Stimulated activated CD8-positive, alpha-beta memory T cell treated with anti-CD3 and anti-CD28 coated beads, Interleukin-4, amount 100 ng/mL, for 24 hours (primary cell): ENCODE measurements at places on chromosomes 12 and 14.

DNA sequence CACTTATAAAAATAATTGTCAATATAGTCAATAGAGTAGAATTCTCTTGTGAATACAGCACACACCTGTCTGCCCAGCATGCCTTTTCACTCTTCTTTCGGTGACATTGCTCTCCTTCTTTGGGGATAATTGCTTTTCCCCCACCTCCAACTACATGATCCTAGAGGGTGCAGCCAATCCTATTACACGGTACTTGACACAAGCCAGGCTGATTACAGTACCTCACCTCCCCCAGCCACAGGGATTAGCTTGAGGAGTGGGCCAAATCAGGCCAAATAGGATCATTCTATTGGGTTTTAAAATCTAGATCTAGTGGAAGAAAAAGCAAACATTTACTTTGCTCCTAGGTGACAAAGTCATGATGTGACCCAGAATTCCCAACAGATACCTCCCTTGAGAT is 16.8 kb upstream of the NFYB start:
- DNase-seq = no peak

GRCh38 chr14:98951031-98951430 is 321.0 kb downstream of the BCL11B start:
- DNase-seq = no peak

DNA sequence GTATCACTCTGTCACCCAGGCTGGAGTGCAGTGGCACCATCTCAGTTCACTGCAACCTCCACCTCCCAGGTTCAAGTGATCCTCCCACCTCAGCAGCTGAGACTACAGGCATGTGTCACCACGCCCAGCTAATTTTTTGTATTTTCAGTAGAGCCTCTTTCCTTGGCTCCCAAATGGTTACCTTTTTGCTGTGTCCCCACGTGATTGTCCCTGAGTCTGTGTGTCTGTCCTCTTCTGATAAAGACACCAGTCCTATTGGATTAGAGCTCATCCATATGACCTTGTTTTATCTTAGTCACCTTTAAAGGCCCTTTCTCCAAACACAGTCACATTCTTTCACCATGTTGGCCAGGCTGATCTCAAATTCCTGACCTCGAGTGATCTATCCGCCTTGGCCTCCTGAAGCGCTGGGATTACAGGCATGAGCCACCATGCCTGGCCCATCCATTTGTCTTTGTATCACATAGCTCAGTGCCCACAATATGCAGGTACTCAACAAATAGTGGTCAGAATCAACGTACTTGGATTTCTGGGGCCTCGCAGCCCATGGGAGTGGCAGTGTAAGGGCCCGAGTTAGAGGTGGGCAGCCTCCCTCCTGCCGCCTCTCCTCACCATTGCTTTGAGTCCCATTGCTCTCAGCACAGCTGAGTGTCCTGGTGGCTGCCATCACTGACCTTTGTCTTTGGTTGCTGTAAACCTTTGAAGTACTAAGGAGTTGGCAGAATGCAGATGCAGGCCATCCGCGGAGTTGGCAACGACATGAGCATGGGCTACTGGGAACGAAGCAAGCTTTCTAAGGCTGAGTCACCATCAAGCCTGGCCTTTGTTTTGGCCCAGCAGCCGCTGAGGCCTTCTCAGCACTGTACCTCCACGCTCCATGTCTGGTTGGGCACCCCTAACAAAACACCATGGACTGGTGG is 9.3 kb downstream of the TPCN1 start:
- no peak for DNase-seq

DNA sequence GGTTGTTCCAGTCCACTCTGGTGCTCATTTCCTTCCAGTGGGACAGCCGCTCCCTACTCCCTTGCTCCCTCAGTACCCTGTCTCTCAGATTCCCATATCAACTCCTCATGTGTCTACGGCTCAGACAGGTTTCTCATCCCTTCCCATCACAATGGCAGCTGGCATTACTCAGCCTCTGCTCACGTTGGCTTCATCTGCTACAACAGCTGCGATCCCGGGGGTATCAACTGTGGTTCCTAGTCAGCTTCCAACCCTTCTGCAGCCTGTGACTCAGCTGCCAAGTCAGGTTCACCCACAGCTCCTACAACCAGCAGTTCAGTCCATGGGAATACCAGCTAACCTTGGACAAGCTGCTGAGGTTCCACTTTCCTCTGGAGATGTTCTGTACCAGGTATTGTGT is 69.9 kb downstream of the RAD52 start:
- no peak for DNase-seq

- no peak for DNase-seq
Observed at GRCh38 chr14:26344596-26344995, 253.2 kb downstream of the NOVA1 start.

DNA sequence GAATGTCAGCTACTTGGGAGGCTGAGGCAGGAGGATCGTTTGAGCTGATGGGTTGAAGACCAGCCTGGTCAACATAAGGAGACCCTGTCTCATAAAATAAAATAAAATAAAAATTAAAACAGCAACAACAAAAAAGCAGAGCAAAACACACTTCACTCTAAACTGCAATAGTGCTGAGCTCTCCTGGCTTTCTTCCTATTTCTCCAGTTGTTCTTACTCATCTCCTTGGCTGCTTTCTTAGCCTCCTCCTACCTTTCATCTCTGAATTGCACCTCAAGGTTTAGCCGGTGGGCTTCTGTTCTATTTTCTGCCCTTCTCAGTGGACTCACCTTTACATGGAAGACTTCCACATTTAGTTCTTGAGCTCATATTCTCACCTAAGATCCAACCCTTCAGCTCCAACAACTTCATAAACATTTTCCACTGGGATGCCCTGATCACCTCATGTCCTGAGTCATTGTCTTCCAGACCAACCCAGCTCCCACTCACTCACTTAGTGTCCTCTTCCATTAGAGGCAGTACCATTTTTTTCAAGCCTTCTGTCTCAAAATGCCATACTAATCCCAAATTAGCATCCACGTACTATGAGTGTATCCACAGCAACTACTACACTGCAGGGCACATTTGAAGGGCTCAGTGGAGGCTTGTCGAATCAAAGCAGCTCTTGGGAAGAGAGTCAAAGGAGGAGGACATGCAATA is 41.2 kb upstream of the TMED10 start:
- no peak for DNase-seq

DNA sequence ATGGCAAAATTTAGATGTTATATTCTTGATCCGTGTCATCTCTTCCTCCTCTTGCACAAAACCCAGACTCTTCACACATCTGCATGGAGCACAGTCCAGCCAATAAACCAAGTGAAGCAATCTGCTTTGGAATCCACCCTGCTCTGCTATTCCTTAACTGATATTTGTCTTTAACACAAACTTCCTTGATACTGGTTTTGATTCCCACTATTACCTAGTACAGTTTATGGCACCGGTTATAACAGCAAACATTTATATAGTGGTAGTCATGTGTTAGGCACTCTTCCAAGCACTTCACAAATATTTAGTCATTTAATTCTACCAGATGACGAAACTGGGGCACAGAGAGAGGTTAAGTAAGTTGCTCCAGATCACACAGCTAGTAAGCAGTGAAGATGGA is 12.5 kb downstream of the STYK1 start:
- DNase-seq = no peak

- DNase-seq = no peak
Observed at GRCh38 chr12:52873513-52873831, 24.7 kb upstream of the KRT78 start.

- DNase-seq = no peak
Observed at GRCh38 chr12:23860019-23860418, 89.5 kb downstream of the SOX5 start.

GRCh38 chr14:86020841-86021240 is 490.9 kb downstream of the FLRT2 start:
- no peak for DNase-seq

GRCh38 chr14:39467889-39468524 is 35.8 kb upstream of the FBXO33 start:
- DNase-seq = no peak

DNA sequence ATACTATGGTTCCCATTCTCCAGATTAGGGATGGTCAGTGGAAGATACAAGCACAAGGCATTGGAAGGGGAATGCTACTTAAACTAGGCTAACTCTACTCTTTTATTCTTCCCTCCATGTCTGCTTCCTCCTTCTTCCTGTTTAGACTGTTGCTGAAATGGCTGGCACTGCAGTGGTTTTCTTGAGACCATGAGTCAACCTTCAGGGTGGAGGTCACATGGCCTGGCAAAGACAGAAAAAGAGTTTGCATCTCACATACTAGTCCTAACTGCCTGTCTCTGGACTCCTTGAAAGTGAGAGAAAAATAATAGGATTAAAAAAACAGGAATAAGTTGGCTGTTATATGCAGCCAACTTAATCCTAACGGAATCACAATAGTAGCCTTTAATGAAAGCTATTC is 37.0 kb downstream of the ALDH1L2 start:
- no peak for DNase-seq

- DNase-seq = no peak
Observed at GRCh38 chr14:75144944-75145343, 18.1 kb upstream of the NEK9 start.

DNA sequence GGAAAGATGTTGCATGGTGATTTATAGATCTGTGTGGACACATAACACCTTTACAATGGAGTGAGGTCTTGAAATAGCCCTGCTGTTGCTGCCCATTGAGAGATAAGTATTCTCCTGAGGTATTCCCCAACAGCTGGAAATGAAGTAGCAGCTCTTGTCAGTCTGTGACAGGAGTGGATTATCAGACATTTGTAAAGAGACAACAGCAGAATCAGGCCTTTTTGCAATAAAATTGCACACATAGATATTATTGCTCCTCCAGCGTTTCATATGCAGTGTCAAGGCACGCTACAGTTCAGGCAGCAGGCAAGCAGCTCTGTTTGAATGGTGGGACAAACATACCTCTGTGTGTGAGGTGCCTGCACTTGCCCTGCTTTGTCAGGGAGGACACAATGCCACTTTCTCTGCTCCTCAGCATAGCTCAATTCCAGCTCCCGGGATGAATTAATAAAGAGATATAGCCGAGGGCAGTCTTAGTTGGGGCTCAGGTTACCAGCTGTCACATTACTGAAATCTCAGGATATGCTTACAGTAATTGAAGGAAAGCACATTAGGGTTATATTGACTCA is 49.4 kb downstream of the BICD1 start:
- no peak for DNase-seq

- DNase-seq = no peak
Observed at GRCh38 chr12:46493834-46494181, 121.2 kb upstream of the SLC38A2 start.

- no peak for DNase-seq
Observed at GRCh38 chr14:50156111-50156510, 39.7 kb upstream of the VCPKMT start.

GRCh38 chr12:29569132-29569757 is 71.8 kb upstream of the OVCH1 start:
- no peak for DNase-seq

DNA sequence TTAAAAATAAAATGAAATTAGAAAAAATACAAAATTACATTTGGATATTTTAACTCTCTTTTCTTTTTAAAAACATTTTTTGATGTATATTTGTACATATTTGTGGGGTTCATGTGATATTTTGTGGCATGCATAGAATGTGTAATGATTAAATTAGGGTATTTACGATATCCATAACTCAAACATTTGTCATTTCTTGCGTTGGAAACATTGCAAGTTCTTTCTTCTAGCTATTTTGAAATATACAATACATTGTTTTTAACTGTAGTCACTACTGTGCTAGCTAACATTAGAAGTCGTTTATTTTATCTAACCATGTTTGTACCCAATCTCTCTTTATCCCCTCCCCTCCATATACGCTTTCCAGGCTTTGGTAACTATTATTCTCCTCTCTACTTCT is 13.9 kb upstream of the EIF2S3B start:
- no peak for DNase-seq

DNA sequence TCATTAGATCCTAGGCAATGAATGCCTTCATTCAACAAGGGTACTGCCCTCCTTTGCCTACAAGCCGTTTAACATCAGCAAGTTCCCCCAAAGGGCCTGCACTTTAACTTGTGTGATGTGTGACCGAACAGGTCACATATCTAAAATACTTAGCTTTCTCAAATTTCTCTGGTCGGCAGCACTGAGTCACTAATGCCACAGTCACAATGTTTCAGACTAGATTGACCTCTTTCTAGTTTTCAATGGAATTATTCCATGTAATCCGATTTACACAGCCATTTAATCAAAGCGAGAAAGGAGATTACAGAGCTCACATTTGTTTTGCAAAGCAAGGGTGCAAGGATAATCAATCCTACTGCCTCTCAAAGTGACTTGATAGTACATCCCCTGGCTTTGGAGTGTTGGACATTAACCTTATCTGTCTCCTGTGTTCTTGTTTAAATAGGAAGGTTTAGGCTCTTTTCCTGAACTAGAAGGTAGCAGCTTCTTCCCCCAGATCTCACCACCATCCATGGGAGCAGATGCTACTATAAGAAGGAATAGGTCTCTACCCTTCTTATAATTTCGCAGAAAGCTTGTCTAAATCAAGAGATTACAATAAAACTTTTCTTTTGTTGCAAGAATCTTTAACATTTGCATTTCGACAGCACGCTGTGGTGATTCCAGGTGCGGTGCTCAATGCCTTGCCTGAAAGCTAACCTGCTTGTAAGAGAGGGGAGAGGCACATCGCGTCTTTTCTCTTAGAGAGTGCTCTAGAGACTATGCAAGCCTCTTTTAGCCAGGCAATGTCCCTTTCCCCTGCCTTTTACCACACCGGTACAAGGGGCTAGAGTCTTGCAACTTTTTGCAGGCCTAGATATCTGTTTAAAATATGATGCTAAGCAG is 1.8 kb downstream of the KITLG start:
- no peak for DNase-seq

DNA sequence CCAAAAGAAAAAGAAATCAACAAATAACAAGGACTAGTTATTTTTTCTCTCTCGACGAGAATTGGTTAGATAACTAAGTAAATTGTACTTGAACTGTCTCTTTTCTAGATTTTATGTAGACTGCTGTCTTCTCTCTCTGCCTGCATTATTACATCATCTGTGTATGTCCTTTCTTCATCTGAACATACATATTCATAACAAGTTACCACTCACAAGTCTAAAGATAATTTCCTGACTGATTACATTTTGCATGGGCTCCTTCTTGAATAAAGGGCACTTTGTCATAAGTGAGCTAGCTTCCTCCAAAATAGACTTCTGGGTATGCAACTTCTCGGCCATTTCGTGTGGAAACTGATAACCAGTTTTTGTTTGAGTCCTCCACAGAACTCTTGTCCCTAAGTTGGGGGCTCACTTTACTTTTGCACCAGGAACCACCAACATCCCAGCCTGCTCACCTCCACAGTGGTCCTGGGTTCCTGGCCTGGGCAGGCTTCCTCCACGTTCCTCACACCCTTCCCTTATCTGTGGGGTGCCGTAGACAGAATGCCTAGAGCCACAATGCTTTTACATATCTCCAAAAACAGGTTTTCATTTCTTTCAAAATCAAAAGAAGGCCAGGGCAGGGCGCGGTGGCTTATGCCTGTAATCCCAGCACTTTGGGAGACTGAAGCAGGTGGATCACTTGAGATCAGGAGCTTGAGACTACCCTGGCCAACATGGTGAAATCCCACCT is 6.2 kb upstream of the DDX47 start:
- DNase-seq = no peak

DNA sequence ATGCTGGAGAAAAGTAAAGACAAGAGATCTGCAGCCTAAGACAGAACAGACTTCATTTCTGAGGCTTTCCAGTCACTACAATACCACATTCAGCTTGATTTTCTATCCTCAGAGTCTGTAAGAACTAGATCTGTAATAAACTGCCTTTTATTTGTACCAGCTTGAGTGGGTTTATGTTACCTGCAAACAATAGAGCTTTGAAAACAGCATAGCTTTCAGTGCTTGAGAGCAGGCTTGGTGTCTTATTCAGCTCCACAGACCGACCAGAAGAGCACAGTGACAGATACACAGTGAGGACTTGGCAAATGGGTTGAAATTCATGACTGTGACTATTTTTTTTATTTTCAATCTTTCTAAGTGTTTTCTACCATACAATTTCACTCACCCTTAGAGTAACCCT is 207.8 kb upstream of the OTX2 start:
- DNase-seq = no peak
